ENCODE measurements at places on chromosomes 1 and 21.

- no peak for DNase-seq
These were observed 171.1 kb downstream of the DAB1 start for GRCh38 chr1:57252597-57253294.

DNA sequence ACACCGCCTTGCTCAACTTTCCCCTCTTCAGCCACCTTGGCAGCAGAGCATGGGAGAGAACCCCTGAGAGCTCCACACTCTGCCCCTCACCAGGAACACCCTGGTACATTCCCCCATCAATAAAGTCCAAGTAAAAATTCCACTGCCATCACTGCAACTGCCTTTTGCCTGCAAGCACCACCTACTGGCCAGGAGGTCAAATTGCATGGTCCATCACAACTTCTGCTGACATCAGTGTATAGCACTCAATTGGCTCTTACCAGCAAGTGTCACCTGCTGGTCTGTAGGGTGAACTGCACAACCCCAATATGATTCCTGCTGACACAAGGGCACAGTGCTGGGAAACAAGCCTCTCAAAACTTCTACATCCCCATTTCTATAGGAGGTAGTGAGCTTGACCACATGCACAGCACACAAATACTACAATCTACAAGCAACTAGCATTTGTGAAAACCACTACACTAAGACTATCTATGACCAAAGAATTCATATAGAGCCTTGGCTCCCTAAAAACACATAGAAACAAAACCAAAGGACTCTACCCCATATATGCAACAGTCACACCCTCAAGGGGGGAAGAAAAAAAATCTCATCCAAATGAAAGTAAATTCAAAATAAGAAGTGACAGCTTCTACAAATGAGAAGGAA, 69.2 kb downstream of the FASLG start:
- DNase-seq = no peak

DNA sequence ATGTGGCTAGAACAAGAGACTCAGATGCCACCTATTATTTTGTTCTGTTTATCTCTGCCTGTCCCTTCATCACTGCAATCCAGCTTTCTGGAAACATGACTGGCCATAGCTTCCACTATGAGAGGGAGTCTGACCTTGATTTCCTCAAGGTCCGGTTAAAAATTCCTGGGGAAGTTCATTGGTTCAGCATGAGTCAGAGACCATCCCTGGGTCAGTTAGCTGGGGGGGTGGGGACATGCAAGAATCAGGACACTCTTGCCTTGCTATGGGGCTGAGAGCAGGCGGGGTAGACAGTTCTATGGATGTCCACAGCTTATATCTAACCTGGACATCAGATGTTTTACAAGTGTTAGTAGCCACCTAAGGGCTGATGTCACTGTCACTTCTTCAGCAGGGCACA, 81.1 kb downstream of the TENT5C start:
- no peak for DNase-seq

DNA sequence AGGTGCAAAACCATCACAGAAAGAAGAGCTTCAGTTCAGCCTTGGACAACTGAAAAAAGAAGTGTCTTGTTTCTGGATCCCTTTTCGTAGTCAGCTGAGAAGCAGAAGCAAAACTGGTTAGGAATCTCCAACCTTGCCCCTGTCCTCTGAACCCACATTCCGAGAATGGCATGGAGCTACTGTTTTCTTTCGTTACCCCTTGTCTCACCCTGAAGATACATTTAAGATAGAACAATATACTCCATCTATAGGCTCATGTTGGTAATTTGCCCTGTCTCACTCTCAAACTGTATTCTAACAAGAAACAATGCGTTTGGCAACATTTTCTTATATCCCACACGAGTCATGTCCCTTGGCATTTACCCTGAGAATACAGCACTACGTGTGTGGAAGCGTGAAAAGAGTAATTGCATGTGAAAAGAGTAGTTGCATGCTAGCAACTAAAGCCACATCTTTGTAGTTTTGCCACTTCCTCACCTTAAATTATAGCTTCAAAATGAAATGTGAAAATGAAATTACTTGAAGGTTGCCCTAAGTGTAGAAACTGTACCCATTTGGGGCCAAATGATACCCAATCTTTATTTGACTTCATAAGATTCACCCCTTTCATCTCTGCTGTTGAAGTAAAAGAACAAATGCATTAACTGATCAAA, 5.3 kb downstream of the SLAMF7 start:
- peak; percentile 85 for DNase-seq
